ENCODE measurements at places on chromosomes 16 and 17. TPM values are rescaled to one million over a fixed set of nuclear protein-coding genes. Genes with fewer than 3 reads are reported as not detected.

KRT32 gene
- polyA plus RNA-seq: not detected

SLC13A5 gene
- polyA plus RNA-seq: 2.4 TPM

DNA sequence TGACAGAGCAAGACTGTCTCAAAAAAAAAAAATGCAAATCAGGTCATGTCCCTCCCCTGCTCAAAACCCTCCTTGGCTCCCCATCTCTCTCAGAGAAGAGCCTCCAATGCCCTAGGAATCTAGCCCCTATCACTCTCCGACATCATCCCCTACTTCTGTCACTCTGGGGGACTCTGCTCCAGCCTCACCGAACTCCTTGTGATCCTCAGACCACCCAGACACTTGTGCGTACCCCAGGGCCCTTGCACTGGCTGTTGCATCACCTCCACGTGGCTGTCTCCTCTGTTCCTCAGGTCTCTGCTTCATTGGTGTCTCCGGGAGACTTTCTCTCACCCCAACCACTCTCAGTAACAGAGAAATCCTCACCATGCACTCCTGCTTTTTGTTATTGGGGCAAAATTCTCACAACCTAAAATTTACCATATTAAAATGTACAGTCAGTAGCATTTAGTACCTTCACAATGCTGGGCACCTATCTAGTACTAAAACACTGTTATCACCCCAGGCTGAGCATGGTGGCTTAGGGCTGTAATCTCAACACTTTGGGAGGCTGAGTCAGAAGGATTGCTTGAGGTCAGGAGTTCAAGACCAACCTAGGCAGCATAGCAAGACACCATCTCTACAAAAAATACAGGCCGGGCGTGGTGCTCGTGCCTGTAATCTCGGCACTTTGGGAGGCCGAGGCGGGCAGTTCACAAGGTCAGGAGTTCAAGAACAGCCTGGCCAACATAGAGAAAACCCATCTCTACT is 15.2 kb downstream of the PLA2G10 start:
- DNase-seq: no peak

DNA sequence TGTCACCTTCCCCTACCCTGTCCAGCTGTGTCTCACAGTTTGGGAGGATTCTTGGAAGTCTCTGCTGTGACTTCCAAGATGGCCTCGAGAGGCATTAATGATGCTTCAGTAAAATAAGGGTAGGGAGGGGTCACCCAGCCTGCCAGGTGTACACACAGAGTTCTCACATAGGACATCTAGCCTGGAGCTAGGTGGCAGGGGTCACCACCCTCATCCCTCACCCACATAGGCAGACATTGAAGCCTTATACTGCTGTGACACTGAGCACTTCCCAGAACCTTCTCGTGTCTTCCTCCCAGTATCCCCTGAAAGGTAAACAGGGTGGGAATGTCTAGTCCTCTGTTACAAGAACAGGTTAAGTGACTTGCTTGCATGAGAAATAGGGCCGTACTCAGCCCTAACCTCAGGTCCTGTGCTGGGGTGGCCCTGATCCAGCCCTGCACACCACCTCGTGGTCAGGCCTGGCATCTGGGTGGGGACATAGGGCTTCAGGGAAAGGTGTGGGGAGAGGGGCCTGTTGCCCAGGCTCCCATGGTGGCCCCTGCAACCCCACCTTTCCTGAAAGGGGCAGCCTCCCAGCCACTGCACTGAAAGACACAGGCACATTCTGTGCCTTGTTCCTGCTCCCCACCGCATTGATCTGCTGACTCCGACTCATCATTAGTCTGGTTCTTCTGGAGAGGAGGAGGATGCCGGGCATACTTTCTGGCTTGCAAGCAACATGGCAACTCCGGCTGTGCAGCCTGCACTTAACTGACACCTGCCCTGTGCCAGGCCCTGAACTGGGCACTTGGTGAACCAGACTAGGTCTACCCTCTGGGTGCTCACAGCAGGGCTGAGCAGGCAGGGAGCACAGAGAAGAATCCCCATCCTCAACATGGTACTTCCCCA is 3.6 kb upstream of the MMP15 start:
- no peak for DNase-seq
